B cell (primary cell): ENCODE measurements at places on chromosomes 3 and 15.
A peak's percentile ranks its signal among the peaks of the same experiment; 100 is the strongest.

GRCh38 chr3:39189959-39190269 is 2.5 kb downstream of the XIRP1 start:
- peak; percentile 81 for DNase-seq
- peaks cover 10% of the 10 kb centered on the region for H3K27me3 ChIP-seq
- no peaks in the 10 kb centered on the region for H3K36me3 ChIP-seq
- H3K4me3 ChIP-seq: no peak overlapping the region

DNA sequence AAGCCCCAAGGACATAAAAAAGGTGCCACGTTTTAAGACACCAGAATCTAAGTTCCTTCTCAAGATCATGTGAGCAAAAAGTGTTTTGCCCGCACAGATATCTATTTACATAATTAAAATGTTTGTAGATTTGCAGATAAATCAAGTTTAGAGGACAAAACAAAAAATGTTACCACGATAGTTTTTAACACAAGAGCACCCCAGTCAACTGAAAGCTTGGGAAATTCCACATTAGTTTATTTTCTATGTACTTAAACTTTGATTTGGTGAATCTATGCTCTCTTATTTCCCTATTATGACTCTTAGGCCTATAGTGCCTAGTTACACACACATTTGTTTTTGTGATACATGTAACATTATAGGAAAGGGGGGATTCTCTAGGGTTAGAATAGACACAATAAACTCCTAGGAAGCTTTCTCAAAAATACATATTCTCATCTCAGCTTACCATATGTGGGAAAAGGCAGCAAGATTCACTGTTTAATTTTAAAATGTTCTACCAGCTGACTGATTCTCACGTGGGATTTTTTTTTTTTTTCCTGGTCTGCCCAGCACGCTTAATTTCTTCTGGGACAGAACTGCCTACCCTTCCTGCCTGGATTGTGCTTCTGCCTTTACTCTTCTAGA is 8.4 kb upstream of the LEKR1 start:
- no peak for DNase-seq
- H3K27me3 ChIP-seq: no peaks in the 10 kb centered on the region
- no peaks in the 10 kb centered on the region for H3K36me3 ChIP-seq

- H3K36me3 ChIP-seq: no peaks in the 10 kb centered on the region
- H3K27me3 ChIP-seq: no peaks in the 10 kb centered on the region
- no peaks in the 10 kb centered on the region for H3K4me1 ChIP-seq
- H3K4me3 ChIP-seq: no peak overlapping the region
Observed at GRCh38 chr3:190504354-190505125, 9.3 kb upstream of the IL1RAP start.

GRCh38 chr15:65287520-65287855 is 805 bp upstream of the PARP16 start:
- H3K27me3 ChIP-seq: no peaks in the 10 kb centered on the region
- no peaks in the 10 kb centered on the region for H3K36me3 ChIP-seq
- H3K4me3 ChIP-seq: peak overlapping the region; percentile 85
- peak overlapping the region; percentile 83 for H3K27ac ChIP-seq

DNA sequence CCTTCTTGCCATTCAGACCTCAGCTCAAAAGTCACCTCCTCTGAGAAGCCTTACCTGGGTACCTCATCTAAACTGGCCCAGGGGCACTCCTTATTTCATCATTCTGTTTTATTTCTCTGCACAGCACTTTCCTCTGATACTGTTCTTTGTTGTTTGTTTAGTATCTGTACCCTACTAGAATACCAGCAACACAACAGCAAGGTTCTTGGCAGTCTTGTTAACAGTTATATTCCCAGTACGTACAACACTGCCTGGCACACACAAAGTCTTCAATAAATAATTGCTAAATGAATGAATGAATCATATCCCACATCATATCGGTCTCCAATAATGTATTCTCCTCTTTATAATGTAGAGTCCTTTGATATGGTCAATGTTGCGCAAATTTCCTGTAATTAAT is 188.1 kb downstream of the FOXP1 start:
- no peaks in the 10 kb centered on the region for H3K36me3 ChIP-seq
- no peak for DNase-seq

DNA sequence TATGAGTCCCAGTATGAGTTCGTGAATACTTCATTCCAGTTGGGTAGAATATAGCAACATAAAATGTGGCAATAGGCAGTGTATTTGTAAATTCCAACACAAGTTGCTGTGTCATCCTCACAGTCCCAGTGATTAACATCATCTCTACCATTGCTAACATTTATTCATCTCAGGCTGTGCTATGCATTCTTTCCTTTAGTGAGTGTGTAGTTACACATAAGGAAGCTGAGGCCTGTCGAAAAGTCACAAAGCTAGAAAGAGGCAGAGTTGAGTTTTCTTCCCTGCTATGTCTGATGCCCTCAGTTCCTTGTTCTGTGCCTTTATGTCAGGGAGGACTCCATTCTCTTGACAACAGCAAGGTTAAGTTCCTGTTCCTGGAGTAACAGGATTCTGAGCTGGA is 96.4 kb downstream of the FNDC3B start:
- no peaks in the 10 kb centered on the region for H3K27me3 ChIP-seq
- H3K4me1 ChIP-seq: no peaks in the 10 kb centered on the region
- DNase-seq: no peak
- H3K4me3 ChIP-seq: no peak overlapping the region
- H3K27ac ChIP-seq: no peak overlapping the region

DNA sequence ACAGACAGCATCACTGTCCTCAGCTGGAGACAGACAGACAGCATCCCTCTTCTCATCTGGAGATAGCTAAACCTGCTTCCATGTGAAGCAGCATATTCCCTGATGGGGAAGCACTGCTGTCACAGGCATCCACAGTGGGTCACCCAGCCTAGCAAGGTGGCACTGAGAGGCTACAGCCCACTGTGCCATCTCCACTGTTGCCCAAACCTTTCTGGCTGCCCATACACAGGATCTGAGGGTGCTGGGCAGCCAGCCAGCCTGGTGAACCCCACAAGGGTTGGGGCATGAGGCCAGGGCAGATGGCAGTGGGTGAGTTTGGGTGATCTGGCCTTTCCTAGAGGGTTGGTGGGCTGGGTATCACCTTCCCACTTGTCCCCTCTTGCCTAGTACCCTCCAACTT is 11.7 kb downstream of the CHST13 start:
- no peak overlapping the region for H3K4me3 ChIP-seq
- no peaks in the 10 kb centered on the region for H3K36me3 ChIP-seq
- DNase-seq: no peak

- DNase-seq: no peak
- H3K4me3 ChIP-seq: no peak overlapping the region
- no peak overlapping the region for H3K27ac ChIP-seq
- no peaks in the 10 kb centered on the region for H3K36me3 ChIP-seq
- no peaks in the 10 kb centered on the region for H3K4me1 ChIP-seq
- no peaks in the 10 kb centered on the region for H3K27me3 ChIP-seq
Observed at GRCh38 chr3:176351408-176351807, 845.9 kb downstream of the TBL1XR1 start.

- no peaks in the 10 kb centered on the region for H3K36me3 ChIP-seq
- H3K4me3 ChIP-seq: no peak overlapping the region
- H3K27ac ChIP-seq: no peak overlapping the region
- no peak for DNase-seq
- H3K4me1 ChIP-seq: no peaks in the 10 kb centered on the region
- H3K27me3 ChIP-seq: no peaks in the 10 kb centered on the region
Observed at GRCh38 chr15:31567861-31568260, 241.2 kb downstream of the KLF13 start.

GRCh38 chr3:152272771-152273242 is 4.1 kb downstream of the MBNL1 start:
- DNase-seq: no peak
- no peaks in the 10 kb centered on the region for H3K27me3 ChIP-seq
- peaks cover 56% of the 10 kb centered on the region for H3K4me1 ChIP-seq
- no peak overlapping the region for H3K4me3 ChIP-seq
- H3K27ac ChIP-seq: no peak overlapping the region
- H3K36me3 ChIP-seq: peaks cover 2% of the 10 kb centered on the region

- no peak overlapping the region for H3K4me3 ChIP-seq
- no peaks in the 10 kb centered on the region for H3K36me3 ChIP-seq
- H3K27me3 ChIP-seq: no peaks in the 10 kb centered on the region
- no peak overlapping the region for H3K27ac ChIP-seq
- no peaks in the 10 kb centered on the region for H3K4me1 ChIP-seq
- DNase-seq: no peak
Observed at GRCh38 chr3:145704020-145704419, 457.0 kb downstream of the PLOD2 start.
